ENCODE measurements at places on chromosomes 11 and 22.

- DNase-seq: no peak
Observed at GRCh38 chr22:43821606-43822425, 9.7 kb upstream of the EFCAB6 start.

DNA sequence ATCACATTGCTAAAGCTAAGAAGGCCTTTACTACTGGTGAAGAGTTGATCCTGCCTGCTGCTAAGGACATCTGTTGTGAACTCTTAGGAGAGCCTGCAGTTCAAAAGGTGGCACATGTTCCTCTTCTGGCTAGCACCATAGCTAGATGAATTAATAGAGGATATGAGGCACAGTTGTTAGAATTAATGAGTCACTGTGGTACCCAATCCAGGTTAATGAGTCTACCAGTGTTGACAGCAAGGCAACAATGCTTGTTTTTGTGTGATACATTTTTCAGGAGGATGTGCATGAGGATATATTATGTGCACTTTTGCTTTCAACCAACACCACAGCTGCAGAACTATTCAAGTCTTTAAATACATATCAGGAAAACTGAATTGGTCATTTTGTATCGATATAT lies 12.0 kb downstream of the C11orf58 start:
- DNase-seq: no peak

DNA sequence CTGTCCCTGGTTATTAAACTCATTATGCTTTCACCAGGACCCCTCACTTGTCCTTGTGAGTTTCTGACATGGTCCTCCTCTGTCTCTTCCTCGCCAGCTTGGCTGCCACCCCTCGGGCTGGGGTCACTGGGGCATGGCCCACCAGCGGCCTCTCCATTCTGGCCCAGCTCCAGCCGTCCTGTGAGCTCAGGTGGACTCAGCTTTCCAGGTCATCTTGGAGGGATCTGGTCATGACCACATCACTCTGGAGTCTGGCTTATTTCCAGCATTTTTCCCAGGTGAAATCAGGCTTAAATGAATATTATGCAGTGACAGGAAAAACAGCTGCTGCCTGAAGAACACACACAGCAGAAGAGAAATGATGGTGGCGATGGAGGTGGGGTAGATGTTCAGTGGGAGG lies 224.5 kb downstream of the ADAMTS15 start:
- DNase-seq: no peak

- no peak for DNase-seq
Observed at GRCh38 chr11:825366-826226, 2.1 kb upstream of the CRACR2B start.

DNA sequence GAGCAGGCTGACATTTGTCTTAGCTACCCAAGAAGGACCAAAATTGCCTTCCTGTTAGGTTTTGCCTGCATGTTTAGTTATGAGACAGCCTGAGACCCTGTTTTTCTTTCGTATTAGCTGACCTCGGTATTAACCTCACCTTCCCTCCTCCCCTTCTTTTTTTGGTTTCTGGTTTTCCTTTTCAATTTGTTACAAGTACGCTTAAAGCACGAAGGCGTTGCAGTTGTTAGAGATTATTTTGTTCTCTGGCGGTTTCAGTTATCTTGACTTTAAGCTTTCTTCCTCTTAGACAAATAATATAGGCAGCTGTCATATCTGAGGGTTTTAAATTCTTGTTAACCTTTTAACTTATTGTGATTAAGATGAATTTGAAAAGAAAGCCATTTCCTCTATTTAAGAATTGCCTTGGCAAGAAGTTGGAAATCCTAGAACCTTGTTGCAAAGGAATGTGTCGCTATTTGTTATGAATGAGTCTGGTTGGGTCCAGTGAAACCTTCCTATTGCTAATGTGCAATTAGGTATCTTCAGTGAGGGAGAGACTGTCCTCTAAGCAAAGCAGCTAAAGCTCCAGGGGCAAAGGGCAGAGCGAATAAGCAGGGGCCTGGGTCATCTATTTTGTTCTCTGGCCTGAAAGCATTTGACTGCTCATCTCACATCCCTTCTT lies 45.7 kb downstream of the PACS1 start:
- DNase-seq: no peak

- no peak for DNase-seq
Observed at GRCh38 chr11:111764621-111765020, 1.6 kb downstream of the PPP2R1B start.

DNA sequence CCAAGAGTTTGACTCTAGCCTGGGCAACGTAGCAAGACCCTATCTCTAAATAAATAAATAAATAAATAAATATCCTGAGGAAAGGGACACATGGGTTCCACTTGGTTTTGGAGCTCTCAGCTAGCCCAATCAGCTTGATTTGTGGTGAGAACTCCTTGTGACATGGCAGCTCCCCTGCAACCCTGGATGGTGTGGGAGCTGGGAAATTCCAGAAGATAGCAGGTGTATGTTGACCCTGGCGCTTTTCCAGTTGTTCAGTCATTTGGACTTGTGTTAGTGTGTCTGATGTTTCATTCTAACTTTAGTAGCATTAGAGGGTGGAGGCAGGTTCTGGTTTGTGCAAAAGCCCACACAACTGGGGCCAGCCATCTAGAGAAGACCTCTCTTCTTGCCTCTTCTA lies 148.5 kb upstream of the NCAM1 start:
- no peak for DNase-seq

DNA sequence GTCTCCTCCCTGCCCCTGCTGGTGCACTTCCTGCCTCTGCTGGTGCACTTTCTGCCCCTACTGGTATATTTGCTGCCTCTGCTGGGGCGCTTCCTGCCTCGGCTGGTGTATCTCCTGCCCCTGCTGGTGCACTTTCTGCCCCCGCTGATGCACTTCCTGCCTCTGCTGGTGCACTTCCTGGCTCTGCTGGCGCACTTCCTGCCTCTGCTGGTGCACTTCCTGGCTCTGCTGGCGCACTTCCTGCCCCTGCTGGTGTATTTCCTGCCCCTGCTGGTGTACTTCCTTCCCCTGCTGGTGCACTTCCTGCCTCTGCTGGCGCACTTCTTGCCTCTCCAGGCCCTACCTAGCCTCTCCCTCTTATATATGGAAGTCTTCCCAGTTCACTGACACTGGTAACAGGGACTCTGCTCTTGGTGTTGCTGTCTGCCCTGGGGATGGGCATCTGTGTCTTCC lies 10.1 kb downstream of the MTFP1 start:
- no peak for DNase-seq

GRCh38 chr22:48394787-48395186 lies 1432.9 kb downstream of the BRD1 start:
- DNase-seq: no peak

DNA sequence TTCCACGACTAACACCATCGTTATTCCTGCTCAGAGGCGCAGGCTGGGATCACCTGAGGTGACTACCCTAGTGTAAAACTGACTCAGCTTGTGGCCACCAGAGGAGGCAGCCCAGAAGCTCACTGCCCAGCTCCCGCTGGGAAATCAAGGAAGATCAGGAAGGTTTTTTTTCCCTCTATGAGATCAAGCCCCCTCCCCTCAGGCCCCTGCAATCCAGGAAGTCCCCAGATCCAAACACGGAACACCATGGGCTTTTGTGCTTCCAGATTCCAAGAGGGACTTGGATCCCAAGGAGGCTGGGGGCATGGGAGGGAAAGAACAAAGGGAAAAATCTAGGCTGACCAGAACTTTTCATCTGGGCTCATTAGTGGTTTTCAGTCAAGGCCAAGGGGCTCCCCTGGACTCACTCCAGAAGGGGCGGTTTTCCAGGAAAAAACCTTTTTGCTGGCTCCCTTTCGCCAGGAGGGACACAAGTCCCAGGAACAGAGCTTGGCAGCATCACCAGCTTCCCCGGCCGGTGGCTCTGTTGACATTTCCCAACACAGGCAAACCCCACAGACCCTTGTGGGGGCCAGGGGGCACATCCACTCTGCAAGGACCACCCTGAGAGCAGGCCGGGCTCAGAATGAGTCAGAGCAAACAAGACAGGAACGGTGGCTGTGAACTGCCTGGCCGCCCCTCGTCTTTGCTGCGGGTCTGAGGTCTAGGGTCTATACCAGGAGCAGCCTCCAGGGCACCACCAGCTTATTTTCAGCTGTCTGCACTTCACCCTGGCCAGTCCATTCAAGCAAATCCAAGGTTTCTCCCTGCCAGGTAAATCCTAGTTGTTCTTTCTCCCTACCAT lies 36.8 kb downstream of the MYH9 start:
- DNase-seq: no peak

DNA sequence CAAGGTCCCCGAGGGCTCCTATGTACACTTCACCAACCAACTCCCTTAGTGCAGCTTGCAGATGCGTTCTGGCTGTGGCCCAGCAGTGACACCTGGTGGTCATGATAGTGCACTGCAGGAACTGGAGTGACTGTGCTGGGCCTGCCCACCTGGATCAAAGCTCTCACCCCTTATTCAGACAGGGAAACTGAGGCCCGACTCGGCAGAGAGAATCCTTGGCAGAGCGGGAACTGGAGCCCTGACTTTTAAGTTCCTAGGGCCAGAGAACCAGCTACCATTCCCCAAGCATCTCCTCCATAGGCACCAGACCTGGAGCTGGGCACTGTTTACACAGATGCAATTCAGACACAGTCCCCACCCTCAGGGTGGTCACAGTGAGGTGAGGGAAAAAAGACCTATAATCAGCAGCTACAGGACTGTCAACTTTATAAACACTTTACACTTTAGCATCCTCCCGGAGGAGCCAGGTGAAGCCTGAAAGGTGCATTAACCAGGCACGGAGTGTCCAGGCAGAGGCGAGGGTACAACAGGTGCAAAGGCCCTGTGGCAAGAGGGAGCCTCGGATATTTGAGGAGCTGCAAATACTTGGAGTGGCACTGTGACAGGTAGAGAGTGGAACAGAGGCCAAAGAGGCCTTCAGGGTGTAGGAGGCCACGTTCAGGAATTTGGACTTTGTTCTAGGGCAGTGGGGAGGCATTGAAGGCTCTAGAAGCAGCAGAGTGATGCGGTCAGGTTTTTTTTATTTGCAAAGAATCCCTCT lies 22.0 kb downstream of the RHBDD3 start:
- peak; percentile 24 for DNase-seq

DNA sequence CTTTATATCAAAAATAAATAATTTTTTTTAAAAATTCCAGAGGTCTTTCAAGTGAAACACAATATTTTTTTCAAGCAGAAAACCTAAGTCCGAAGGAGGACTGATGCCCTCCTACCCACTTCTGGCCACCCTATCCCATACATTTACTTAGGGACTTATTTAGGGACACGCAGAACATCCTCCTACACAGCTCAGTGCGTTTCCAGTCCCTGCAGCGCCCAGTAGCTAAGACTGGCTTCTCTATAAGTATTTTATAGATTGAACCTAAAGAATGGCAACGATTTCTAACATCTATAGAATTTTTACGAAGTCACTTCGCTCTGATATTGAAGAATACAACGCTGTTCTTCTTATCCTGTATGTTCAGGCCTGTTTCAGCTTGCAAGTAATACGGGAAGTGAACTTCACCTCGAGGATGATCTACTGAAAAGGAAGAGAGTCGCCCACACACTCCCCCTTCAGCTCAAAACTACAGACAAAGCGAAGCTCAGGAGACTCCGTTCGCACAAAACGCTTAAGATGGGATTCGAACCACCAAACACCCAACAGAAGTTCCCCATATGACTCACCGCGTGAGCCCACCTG lies 328 bp downstream of the CHEK2 start:
- DNase-seq: no peak

GRCh38 chr11:72702577-72703241 lies 28.5 kb upstream of the PDE2A start:
- no peak for DNase-seq

DNA sequence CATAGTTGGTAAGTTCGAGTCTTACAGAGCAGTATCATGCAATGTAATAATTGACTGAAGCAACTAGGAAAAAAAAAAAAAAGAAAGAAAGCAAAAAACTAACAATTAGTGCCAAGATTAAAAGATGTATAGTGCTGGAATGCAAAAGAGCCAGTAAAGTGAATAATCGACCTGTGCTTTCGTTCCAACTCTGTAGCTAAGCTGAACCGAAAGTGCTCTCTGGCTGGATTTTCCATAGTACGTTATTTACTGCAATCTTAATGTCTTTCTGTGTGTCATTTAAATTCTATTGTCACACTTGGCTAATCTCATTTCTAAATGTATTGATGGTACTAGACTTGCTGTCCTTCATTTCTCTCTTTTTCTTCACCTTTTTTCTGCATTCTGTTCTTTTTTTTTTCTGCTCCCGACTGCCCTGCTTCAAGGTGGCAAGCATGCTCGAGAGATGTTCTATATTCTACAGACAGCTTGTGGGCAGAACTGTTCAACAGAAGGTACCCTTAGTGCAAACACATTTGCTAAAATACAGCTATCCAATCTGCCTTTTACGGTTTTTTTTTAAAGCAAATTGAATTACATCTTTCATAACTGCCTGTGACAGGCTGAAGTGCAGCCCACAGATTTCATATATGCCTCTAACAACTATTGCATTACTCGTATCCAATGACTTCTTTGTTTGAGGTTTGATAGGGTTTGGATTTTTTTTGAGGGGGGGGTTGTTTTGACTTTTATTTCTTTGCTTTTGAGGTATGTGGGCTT lies 204.2 kb upstream of the MTNR1B start:
- DNase-seq: no peak

DNA sequence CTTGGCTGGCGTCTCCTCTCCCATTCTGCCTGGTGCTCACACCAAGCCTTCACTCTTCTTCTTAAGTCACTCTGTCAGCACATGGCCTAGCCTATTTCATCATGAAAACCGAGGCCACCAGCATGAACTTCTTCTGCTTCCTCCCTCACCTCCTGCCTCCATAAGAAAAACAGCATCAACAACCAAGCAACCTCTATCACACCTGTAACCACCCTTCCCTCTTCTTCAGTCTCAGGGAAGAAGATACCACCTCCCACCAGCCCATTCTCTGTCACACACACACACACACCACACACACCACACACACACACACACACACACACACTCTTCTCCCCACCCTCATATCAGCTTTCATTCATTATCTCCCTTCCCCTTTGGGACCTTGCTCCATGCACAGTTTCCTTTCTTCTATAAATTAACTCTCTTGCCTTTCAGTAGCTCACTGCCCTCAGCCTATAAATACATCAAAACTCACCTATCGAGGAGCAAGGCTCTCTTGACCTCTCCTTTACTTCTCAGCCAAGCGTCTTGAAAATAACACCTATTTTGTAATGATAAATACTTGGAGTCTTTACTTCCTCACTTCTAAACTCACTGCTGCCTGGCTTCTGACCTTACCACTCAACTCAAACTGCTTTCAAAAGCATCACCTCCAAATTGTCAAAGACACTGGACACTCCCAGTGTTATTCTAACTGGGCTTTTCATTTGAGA lies 36.6 kb downstream of the SC5D start:
- no peak for DNase-seq

DNA sequence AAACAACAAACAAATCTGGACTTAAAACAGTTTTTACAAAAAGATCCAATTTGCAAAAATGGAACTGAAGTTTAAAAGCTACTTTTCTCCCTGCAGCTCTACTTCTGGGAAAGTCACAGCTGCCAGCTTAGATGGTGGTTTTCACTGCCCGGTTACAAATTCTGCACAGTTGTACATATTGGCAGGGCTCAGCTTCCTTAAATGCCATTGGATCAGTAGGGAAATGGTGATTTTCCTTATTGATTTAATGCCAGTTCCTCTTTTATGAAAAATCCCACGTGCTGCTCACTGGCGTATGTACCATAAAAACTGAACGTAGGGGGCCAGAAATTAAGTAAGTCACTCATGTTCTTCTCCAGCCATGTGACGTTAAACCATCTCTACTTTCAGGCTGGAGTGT lies 22.8 kb downstream of the GRAP2 start:
- DNase-seq: no peak

- no peak for DNase-seq
Observed at GRCh38 chr11:1727096-1727690, 23.2 kb downstream of the IFITM10 start.
